Fibroblast of skin of abdomen (primary cell): ENCODE measurements at places on chromosomes 7 and 10.

- DNase-seq = no peak
Measured at GRCh38 chr7:110386006-110386405, 704.9 kb upstream of the LRRN3 start.

- DNase-seq = peak; percentile 91
Measured at GRCh38 chr7:107890962-107891635, at the start of gene DLD. Gene DLD, plus strand, starts transcription at chr7:107891183. Its CDS starts 68 bp downstream, at chr7:107891251.

DNA sequence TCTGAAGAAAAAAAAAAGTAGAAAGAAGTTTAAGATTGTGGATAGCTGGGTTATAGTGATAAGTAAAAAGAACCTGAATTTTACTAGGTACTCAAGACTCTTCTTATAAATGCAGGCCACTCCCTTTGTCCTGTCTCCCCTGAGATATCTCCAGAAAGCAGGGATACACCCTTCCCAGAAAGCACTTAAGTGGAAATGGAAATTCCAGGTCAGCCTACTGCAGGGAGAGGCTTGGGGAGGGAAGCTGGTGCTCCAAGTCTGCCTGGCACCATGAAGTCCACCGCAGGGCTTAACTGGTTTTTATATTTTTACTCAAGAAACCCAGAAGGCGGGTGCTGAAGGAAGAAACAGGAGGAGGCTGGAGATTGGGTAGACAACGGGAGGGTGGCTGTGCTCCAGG lies 162.3 kb downstream of the INHBA start:
- DNase-seq = no peak

DNA sequence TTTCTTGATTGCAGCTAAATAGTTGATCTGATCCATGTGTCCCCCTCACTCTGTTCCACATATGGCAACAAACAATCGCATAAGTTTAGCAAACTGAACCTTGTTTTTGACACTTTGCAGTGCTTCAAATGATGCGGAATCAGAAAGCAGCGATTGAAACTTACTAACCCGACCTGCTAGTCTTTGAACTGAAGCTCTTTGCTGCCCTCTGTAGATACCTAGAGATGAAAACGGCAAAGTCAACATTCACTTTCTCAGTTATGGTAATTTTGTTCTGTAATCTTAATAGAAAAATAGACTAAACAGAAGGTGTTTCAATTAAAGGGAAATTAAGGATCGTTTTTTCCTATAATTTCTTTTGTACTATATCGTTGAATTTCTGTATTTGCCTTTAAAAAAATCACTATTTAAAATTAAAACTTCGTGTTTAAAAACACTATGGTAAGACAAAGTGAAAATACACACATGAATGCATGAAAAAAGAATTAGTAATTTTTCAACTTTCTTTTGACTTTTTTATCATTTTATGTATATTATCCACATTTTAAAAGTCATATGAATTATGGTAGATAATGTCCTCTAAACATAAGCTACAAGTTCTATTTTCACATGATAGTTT lies 276.5 kb downstream of the MAGI2 start:
- peak; percentile 39 for DNase-seq

DNA sequence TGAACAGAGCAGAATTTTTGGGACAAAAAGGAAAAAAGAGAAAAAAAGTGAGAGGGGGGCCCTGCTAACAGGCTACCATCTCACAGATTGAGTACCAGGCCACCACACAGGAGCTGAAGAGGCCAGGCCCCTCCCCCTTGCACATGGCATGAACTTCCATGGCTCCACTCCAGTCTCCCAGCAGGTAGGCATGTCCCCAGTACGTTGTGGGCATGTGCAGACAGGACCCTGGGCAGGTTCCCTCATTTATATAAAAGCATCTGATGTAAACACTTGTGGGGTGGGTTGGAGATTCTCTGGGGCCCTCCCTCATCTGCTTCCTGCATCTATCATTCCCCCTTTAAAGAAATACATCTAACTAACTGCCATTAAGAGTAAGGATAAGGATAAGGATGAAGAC lies 45.0 kb upstream of the AKR1C1 start:
- DNase-seq = no peak

- DNase-seq = peak; percentile 81
Measured at GRCh38 chr7:43639858-43640491, 57.1 kb downstream of the STK17A start.

DNA sequence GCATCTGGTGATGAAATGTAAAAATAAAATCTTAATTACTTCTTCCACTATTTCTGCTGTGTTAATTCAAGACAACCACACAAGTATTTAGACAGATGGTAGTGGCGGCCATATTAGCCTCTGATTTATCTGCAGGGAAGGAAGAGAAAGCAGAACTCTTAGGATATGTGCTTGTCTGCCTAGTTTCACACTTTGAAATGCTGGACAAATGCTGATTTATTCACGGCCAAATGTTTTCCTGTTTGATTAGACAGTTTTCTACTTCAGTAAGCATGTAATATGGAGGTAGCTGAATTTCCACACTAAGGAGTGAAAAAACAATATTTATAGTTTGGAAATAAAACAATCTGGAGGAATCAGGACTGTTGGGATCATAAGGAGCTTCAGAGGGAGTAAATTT lies 158.1 kb downstream of the AGMO start:
- DNase-seq = no peak

DNA sequence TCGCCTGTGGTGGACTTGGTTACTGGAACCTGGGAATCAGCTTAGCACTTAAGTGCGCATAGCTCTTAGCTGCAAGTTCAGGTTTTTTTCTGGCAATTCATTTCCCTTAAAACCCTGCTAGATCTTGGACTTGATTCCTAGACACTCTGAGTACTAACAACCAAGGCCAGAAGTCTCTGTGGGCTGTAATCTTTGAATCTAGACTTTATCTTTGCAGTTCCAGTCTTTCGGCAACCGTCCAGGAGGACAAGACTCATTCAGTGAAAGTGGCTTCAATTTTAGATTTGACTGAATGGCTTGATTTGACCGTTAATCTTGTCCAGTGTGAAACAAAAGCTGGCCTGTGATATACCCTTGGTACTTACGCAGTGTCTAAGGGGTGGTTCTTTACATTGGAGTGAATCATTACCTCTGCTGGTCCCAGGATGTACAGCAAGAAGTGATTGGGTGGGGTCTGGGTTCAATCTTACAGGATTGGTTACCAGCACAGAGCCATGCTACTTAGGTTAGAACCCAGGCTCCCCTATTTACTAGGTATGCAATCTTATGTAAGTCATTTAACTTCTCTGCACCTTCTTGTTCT lies 16.4 kb downstream of the PTTG1IP2 start:
- no peak for DNase-seq

- no peak for DNase-seq
Measured at GRCh38 chr10:63125459-63125858, 7.7 kb upstream of the NRBF2 start.

- DNase-seq = peak; percentile 37
Measured at GRCh38 chr10:25061711-25062449, 45.5 kb downstream of the THNSL1 start.

DNA sequence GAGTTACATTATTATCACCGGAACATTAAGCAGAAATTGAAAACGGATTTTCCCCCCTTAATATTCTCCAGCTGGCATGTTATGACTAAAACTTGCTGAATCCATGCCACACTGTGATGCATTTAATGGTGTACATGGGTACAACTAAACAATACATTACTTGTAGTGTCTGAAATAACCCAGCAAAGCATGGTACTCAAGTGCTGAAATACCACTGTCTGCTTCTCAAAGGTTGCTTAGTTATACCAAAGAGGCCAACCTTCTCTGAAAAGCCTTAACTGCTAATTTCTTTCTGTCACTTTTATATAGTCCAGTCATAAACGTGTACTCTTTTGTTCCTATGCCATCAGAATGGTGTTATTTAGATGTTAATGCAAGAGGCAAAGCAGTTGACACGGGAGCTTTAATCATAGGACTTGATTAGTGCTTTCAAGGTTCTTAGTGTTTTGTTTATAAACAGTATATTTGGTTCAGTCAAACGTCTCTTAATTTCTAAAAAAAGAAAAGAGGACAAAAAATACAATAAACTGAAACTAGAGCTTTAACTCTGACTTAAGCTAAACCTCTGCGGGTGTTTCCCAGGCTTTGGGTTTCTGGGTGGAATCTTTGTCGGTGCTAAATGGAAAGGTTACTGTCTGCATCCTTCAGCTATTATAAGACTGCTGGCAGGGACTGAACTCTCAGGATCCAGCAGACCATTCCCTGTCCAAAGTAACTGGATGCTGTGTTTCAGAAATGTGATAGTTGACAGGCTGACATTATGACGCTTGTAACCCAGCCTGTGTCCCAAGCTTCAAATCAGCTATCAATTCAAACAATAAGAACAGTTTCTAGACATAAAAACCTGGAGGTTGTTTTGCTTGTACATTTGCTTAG lies 202.6 kb downstream of the PPP1R3A start:
- DNase-seq = no peak

DNA sequence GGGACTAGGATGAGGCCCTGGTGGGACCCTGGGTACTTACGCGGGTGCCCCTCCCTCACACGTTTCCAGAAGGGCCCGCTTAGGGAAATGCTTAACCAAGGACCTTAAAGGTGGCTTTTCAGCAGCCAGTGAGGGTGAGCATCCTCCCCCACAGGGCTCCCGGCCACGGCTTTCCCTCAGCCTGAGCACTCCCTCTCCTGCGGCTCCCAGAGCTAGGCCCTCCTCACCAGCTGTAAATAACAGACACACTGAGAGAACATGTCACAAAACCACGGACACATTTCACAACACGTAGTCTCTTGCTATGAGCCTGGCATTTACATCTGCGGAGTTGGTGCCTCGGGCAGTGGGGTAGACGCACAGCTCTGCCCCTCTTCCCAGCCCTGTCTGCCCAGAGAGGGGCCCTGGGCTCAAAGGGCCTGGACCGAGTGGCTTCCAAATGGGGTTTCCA lies 25.2 kb downstream of the GRID1 start:
- peak; percentile 15 for DNase-seq

DNA sequence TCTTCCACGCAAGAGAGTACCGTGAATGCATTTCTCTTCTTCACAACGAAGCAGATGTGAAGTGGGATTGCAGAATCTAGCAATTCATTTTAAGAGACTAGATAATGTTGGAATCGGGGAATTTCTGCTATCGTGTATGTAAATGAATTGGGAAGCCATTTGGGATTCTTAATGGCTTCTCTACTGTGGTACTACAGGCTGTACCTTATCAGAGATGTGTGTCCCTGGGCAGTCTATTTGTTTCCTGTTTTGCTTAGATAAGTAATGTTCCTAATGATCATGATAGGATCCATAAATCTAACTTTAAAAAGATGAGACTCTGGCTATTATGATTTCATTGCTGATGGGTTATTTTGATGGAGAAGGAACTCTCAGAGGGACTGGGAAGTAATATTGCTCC lies 320.6 kb downstream of the REEP3 start:
- DNase-seq = no peak

GRCh38 chr10:91104193-91105041 lies 116.0 kb upstream of the PCGF5 start:
- DNase-seq = no peak

DNA sequence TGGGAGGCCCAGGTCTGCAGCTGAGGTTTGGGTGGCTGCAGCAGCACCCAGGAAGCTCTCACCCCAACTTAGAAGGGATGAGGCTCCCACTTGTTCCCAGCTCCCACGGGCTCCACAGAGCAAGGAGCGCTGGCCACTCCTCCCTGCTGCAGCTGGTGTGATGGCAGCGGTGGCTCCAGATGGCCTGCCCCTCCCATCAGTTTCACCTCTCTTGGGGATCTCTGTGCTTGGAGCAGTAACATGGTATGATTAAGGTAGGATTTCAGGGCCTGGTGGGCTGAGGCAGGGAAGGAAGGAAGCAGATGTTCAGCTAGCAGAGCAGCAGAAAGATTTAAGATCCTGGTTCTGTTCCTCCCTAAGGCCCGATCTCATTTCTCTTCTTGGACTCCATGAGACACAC lies 66.8 kb upstream of the KIF5B start:
- DNase-seq = no peak

DNA sequence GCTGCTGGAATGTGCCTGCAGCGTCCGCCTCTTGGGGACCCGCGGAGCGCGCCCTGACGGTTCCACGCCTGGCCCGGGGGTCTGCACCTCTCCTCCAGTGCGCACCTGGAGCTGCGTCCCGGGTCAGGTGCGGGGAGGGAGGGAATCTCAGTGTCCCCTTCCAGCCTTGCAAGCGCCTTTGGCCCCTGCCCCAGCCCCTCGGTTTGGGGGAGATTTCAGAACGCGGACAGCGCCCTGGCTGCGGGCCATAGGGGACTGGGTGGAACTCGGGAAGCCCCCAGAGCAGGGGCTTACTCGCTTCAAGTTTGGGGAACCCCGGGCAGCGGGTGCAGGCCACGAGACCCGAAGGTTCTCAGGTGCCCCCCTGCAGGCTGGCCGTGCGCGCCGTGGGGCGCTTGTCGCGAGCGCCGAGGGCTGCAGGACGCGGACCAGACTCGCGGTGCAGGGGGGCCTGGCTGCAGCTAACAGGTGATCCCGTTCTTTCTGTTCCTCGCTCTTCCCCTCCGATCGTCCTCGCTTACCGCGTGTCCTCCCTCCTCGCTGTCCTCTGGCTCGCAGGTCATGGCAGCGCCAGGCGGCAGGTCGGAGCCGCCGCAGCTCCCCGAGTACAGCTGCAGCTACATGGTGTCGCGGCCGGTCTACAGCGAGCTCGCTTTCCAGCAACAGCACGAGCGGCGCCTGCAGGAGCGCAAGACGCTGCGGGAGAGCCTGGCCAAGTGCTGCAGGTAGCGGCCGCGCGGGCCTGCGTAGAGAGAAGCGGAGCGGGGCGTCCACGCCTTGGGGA lies 645 bp downstream of the SLC26A4 start:
- DNase-seq = peak; percentile 35

- DNase-seq = no peak
Measured at GRCh38 chr7:43274752-43275151, 162.3 kb downstream of the HECW1 start.

- peak; percentile 73 for DNase-seq
Measured at GRCh38 chr10:44975431-44976331, 2.9 kb downstream of the DEPP1 start.

GRCh38 chr10:29646960-29647461 lies 12.2 kb upstream of the SVIL start:
- peak; percentile 69 for DNase-seq

DNA sequence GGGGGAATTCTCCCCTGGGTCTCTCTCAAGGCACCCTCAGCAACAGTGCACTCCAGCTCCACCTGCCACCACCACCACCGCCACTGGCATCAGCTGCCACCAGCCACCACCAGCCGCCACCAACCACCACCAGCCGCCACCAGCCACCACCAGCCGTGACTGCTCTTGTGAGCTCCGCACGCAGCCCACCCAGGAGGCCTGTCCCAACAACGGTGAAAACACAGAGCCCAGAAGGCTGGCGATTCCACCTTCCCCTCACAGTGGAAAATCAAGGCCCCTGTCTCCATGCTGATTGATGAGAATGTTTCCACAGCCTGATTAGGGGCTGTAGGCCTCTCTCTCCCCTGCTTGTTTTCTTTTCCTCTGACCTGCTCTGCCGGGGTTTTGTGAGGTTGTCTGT lies 41.1 kb downstream of the COBL start:
- no peak for DNase-seq

DNA sequence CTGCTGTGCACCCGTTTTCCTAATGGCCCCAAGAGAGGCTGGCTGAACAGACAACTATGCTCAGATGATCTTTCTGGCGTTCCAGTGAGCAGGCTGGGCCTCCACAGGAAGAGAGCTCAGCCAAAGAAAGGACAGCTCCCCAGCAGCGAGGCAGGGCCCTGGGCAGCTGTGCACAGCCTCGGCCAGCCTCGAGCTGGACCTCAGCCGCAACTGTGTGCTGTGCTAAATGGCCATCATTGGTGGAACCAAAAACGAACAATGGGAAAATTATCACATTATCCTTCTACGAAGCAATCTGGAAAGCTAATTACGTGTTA lies 97.5 kb downstream of the CTBP2 start:
- DNase-seq = peak; percentile 45
